ENCODE measurements at places on chromosomes 2 and 18.

DNA sequence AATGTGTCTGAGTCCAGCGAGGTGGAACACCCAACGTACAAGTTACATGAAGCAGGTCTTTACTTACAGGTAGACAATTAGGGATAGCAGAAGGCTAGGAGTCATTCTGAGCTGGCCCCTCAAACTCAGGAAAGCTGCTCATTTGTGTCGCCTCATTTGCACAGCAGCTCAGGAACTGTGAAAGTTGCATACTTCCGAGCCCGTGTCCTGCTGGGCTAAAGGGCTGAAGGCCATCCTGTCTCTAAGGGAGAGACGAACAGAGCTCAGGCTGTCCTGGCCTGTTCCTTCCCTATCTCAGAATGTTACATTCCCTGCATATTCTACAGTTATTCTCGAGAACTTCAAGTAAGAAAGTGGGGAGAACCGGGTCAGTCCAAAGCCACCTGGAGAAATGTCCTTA lies 99.0 kb downstream of the FAM124B start:
- DNase-seq: no peak

GRCh38 chr2:55715626-55716025 lies 22.0 kb upstream of the PNPT1 start:
- no peak for DNase-seq

DNA sequence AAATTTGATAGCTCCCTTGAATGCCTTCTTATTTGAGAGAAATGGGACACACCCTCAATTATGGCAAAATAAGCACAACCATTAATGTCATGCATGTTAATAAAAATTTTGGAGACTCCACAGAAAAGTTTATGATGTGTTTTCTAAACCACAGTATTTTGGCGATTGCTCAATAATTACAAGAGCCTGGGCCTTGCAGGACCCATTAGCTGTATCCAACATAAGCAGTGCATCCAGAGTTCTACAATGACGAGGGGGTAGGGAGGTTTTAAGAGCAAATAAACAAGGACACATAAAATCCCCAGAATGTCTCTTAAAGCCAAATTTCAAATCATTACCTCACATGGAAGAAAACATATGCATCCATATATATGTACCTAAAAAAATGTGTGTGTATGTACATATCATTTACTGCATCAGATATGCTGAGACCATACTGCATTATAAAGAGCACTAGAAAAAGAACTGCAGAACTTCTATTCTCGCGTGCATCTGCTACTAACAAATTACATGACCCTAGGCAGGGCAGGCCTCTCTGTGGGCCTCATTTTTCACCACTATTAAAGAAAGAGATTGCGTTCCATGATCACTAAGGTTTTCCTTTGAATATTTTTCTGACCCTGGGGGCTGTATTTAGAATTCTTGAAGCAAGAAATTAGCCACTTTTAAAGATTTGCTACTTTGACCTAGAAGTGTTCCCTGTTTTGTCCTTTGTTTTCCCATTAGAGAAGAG lies 38.0 kb downstream of the CMPK2 start:
- DNase-seq: no peak

DNA sequence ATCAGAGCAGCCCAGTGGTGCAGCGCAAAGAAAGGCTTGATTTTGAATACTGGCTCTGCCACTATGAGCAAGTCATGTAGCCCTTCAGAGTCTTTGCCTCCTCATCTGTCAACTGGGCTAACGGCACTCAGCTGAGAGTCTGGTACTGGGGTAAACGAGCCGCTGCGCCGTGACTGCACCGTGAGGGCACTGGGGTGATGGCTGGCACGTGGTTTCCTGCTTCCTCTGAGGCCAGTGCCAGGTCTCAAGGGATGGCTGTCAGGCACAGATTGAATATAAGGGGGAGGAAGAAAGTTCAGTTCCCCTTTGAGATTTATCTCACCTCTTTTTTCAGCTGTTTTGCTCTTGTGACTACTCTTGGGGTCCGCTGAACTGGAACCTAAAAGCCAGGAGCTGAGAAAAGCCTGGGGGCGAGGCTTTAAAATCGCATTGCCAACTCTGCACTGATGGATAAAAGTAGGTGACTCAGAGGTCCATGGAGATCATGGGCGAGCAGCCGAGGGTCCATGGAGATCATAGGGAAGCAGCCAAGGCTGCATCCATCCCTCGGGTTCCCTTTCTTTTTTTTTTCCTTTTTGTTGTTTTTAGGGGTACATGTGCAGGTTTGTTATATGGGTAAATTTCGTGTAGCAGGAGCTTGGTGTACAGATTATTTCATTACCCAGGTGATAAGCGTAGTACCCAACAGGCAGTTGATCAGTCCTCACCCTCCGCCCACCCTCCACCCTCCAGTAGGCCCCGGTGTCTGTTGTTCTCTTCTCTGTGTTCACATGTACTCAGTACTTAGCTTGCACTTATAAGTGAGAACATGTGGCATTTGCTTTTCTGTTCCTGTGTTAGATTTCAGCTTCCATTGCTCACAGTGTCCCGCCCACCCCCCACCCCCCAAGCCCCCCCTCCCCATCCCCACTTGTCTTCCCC lies 114.3 kb downstream of the SPP2 start:
- DNase-seq: no peak

GRCh38 chr2:41932241-41933045 lies 115.4 kb upstream of the PKDCC start:
- DNase-seq: no peak

DNA sequence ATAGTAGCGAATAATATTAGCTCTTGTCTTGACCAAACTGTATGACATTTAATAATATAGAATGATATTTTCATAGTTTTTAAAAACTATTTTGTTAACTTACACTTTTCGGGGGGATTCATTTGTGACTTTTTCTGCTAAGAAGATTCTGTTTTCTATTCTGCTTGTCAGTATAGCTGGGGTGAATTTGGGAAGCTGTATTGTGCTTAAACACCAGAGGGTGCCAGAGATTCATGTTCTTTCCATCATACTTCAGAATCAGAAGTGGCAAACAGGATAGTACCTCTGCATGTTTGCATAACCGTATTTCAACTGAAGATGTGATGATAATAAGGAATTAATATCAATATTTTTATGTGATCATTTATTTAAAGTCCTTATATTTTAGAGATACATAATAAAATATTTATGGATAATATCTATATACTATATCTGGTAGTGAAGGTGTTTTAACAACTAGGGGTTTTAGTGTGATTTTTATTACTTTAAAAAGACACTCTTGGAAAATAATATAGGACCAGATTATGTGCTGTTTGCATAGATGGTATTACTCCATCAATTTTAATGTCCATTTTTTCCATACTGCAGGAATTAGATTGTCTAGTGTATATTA lies 81.0 kb downstream of the TAF4B start:
- DNase-seq: no peak

DNA sequence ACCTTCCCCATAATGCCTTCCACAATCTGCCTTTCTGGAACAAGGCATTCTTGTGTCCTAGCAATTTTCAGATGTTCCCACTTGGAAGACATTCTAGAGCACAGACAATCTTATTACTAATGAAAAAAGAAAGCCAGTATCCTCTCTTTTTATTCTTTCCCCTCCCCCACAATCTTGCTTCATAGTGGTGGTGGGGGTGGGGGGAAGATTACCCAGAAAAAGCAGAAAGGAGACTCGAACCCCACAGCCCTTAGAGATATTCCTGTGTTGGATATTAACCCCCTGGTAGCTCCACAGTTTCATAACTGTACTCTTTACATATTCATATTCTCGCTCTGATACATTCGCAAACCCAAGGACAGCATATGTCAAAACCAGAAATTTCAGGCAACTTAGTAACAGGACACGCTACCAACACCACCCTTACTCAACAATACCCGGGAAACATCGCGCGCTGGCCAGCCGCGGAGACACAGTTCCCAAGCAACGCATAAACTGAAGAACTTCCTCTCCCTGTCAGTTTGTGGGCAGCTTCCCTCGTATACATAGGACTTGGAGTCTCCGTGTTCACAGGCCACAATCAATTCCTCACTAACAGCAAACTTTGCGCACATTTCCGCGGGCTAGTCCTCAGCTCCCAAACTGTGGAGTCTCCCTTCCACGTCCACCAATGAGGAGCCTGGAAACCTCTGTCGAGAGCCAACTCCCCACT lies 793 bp downstream of the NR4A2 start:
- DNase-seq: no peak

GRCh38 chr2:220572385-220572784 lies 945.0 kb downstream of the SLC4A3 start:
- DNase-seq: no peak

DNA sequence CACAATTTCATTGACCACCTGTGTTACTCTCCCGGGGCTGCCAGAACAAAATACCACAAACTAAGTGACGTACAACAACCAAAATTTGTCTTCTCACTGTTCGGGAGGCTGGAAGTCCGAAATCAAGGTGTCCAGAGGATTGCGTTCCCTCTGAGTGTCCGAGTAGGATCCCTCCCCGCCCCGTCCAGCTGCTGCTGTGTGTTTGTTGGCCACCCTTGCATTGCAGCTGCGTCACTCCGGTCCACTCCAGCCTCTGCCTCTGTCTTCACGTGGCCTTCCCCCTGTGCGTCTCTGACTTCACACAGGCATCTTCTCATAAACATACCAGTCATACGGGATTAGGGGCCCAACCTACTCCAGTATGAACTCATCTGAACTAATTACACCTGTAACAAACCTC lies 251.8 kb upstream of the SMIM21 start:
- DNase-seq: no peak

- DNase-seq: no peak
These were observed 444 bp upstream of the MMADHC start for GRCh38 chr2:149587950-149588487.

GRCh38 chr2:230321031-230321430 lies 6.0 kb upstream of the SP140L start:
- no peak for DNase-seq

GRCh38 chr18:54740136-54740846 lies 88.0 kb upstream of the RAB27B start:
- no peak for DNase-seq

GRCh38 chr18:50947899-50948298 lies 19.9 kb upstream of the ELAC1 start:
- DNase-seq: no peak

DNA sequence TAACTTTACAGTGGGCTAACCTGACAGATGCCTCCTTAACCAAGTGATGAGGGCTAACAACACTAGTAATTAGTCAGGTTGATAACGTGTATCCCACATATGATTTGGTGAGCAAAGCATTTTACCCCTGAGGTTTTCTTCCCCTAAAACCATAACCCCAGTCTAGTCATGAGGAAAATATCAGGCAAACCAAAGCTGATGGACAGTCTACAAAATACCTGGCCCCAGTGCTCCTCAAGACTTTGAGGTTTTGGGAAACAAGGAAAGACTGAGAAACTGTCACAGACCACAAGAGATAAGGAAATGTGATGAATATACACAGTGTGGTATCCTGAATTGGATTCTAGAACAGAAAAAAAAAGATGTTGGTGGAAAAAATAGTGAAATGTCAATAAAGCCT lies 28.5 kb downstream of the MAP3K20 start:
- DNase-seq: no peak

- peak; percentile 22 for DNase-seq
These were observed 27.1 kb upstream of the TFPI start for GRCh38 chr2:187581125-187581896.

- DNase-seq: no peak
These were observed 178.1 kb downstream of the MIB1 start for GRCh38 chr18:21918693-21919092.

- no peak for DNase-seq
These were observed 7.0 kb upstream of the ALPK2 start for GRCh38 chr18:58635891-58636290.

- DNase-seq: no peak
These were observed 125.1 kb upstream of the HAAO start for GRCh38 chr2:42917425-42917927.

DNA sequence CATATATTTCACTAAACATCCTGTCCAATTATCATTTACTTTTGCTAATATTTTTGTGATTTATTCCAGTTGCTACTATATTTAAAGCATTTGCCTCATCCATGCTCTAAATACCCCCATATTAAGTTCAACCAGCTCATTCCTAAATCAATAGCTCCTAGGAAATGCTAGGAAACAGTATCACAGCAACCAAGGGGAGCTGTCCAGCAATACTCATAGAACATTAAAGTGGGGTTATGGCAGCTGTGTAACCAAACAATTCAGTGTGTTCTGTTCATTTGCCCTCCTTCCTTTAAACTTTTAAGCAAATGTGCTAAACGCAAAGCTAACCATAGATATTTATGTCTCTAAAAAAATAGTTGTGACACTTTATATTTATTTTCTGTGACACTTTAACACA lies 41.1 kb downstream of the ACVR1C start:
- no peak for DNase-seq

DNA sequence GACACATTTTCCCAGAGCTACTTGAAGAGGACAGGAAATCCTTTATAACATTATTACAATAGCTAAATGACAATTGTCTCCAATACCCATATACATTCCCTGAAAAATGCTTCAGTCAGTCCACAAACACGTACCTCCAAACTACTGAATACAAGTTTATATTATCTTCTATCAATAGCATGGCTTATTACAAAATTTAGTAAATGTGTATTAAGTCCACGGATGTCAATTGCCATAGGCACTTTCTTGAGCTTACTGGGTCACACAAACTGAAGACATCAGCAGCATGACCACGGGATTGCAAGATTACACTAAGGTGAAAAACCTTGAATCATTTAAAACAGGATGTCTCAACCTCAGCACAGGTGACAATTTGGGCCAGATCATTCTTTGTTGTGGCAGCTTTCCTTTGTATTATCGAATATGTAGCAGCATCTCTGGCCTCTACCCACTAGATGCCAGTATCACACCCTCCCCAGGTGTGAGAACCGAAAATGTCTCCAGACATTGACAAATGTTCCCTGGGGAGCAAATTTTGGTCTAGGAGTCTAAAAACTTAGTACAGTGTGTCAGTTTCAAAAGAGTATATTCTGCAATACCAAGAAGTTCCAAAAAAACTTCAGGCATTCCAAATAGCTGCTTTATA lies 1.4 kb downstream of the MBD2 start:
- no peak for DNase-seq

- DNase-seq: no peak
These were observed 6.3 kb downstream of the PDCD1 start for GRCh38 chr2:241852116-241852980.

GRCh38 chr2:37084797-37085196 lies 479 bp downstream of the GPATCH11 start:
- DNase-seq: no peak

GRCh38 chr2:6771634-6772611 lies 93.8 kb downstream of the CMPK2 start:
- DNase-seq: no peak

DNA sequence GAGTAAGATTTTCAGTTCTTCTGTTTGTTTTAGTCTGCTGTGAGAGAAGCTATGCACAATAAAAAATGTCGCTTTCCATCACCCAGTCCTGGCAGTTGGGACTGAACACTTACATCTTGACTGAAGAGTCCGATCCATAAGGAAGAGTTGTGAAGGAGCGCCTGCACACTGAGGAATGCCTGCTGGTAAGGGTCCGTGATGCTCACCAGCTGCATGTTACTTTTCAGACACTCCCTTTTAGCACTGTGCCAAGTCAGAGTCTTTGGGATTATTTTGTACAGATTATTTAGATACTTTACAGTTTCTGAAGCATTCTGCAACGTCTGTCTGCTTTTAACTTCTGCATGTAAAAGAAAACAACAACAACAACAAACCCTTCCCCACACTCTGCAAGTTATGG lies 42.6 kb upstream of the CD302 start:
- DNase-seq: no peak

Measured in progenitor cell of endocrine pancreas (in vitro differentiated cells).